ENCODE measurements at places on chromosomes 11 and 22.

DNA sequence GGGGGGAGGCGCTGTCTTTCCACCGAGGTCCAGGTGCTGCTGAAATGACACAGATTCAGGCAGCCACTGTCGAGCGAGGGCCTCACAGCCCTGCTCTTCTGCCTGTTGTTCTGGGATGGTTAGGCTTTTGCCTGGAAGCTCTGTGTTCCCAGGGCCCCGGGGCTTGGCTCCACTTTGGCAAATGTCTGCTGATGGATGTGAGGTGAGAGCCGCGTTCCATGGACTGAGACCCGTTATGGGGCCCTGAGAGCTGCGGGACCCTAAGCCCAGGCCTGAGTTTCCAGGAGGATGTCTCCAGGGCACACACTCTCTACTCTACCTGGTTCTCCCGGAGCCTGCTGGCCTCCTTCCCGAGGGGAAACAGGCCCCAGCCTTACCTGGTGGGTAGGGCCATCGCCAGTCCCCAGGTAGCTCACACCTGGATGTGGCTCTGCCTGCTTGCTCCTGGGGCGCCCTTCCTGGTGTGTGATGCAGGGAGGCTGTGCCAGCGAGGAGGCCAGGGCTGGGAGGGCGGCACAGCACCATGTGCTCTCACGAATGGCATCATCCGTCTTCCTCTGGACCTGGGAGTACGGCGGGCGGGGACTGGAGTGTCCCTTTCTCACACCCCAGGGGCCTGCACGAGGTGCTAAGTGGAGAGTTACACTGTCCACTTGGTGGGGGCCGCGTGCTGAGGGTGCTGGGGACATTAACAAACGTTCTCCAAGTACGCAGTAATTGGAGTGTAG lies 435.5 kb downstream of the TBC1D22A start:
- DNase-seq = no peak

DNA sequence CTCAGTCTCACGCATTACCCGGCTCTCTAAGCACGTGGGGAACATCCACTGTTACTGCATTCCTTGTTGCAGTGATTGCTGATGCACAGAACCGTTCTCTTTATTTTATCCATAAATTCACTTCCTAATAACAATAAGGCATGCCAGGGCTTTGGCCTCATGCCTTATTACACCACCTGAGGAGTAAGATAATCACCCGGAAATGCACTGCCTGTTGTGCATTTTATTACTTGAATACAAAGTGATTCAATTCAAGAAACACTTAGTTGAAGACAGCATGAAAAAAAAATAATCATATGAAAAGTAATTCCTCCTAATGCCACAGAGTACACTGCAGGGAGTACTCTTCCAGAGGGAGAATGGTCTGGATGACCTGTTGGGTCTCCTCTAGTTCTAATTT lies 19.2 kb downstream of the EFCAB6 start:
- no peak for DNase-seq

GRCh38 chr11:130474637-130475400 lies 26.4 kb downstream of the ADAMTS15 start:
- no peak for DNase-seq

- DNase-seq = no peak
Observed at GRCh38 chr11:47593934-47594855, at the start of gene C1QTNF4. C1QTNF4 (minus strand) TSS chr11:47594411; CDS start chr11:47590810, 3,601 bp downstream.

- DNase-seq = no peak
Observed at GRCh38 chr22:33781411-33781810, 138.9 kb downstream of the LARGE1 start.

DNA sequence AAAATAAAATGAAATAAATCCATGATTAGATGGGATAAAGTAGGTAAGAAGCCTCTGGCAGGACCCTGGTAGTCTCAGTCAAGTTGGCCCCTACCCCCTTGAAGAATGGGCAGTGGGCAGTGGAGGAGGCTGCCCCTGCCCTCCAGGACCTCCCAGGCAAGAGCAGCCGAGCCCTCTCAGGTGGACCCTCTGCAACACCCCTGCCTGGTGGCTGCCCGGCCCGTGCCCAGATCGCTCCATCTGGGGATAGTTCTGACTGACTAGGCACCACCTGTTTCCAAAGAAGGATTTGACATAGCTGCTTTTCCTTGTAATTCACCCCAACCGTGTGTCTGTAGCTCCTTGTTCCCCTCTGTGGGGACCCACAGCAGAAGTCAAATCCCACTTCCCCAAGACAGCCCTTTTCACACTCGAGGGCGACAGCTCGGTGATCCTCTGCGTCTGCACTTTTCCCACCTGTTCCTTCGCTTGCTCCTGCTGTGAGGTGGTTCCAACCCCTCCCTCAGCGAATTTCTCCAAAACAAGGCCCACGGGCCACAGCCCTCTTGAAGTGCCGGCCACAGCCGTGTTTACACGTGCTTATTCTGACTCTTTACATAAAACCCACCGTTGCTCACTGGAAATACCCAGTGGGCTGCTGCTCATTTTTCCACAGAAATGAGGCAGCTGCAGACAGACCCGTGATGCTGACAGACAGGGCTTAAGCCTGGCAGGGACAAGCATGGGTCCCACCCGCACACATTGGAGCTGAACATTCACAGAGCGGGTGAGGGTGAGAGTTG lies 5.5 kb upstream of the TMPRSS13 start:
- DNase-seq = no peak

DNA sequence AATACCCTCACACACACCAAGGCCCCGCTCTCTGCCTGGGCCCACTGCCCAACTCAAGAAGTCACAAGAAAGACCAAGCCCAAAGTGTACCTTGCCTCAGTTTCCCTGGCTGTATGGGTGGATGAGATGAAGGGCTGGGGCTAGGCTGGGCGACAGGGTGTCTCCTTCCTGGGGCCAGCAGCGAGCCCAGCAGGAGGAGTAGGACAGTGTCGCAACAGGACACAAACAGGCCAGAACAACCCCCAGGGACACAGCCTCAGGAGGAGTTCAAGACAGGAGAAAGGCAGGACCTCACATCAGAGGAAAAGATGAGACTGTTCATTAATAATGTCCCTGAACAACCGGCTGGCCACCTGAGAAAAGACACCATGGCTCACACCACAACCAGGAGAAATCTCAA lies 13.3 kb downstream of the CSNK1E start:
- no peak for DNase-seq

GRCh38 chr11:103601225-103601846 lies 435.1 kb upstream of the DDI1 start:
- DNase-seq = no peak

- no peak for DNase-seq
Observed at GRCh38 chr11:57801183-57801485, 39.5 kb downstream of the CTNND1 start.

GRCh38 chr11:66289548-66290329 lies 796 bp upstream of the YIF1A start:
- DNase-seq = no peak

DNA sequence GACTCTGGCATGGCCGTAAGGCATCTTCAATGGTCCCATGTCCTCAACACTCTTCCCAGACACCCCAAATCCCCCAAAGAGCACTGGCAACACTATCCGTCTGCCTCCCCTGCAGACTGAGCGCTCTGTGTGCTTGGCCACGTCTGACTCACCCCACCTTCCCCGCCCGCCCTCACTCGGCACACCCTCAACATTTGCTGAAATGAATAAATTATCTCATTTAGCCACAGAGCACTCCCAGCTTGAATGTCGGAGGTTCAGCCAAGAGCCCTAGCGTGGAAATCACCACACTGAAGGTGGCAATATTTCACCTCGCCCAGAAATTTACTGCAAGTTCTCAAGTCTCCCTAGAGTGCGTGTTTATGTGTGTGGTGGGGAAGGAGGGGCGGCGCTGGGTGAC lies 46.6 kb upstream of the TCF20 start:
- DNase-seq = peak; percentile 44

- no peak for DNase-seq
Observed at GRCh38 chr22:20918663-20919218, 1.5 kb downstream of the CRKL start.

- no peak for DNase-seq
Observed at GRCh38 chr22:47779474-47779873, 1017.0 kb downstream of the TBC1D22A start.
